ENCODE measurements at places on chromosomes 3 and 15.
A peak's percentile ranks its signal among the peaks of the same experiment; 100 is the strongest.

DNA sequence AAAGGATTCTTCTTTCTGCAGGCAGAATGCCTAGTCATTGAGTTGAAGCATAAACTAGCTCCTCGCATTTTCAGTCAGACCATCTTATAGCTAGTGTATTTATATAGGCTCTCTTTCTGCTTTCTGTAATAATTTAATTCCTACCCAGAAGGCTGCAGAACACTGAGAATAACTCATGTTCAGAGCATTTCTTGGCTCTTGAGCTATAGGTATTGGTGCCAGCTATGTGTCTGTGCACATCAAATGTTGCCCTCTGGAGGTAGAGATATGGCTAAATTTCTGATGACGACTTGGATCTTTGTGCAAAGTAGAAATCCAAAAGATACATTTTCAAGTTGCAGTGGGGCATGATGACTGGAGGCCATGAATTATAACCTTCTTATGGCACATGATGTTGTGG is 336.2 kb upstream of the TPM1 start:
- no peak for DNase-seq

DNA sequence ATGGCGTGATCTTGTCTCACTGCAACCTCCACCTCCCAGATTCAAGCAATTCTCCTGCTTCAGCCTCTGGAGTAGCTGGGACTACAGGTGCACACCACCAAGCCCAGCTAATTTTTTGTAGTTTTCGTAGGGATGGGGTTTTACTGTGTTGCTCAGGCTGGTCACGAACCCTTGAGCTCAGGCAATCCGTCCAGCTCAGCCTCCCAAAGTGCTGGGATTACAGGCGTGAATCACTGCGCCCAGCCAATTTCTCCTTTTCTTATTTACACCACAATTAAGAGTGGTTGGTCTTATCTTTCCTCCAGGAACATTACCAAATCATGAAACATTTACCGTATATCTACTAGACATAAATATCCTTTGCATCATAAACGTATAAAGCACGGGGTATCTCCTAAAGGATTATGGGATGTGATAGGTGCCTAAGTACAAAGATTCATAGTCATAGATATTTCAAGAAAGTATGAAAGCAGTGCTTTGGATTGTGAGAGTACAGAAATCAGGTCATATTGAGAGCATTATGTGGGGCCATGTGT is 194.5 kb downstream of the RBMS3 start:
- no peak for DNase-seq

DNA sequence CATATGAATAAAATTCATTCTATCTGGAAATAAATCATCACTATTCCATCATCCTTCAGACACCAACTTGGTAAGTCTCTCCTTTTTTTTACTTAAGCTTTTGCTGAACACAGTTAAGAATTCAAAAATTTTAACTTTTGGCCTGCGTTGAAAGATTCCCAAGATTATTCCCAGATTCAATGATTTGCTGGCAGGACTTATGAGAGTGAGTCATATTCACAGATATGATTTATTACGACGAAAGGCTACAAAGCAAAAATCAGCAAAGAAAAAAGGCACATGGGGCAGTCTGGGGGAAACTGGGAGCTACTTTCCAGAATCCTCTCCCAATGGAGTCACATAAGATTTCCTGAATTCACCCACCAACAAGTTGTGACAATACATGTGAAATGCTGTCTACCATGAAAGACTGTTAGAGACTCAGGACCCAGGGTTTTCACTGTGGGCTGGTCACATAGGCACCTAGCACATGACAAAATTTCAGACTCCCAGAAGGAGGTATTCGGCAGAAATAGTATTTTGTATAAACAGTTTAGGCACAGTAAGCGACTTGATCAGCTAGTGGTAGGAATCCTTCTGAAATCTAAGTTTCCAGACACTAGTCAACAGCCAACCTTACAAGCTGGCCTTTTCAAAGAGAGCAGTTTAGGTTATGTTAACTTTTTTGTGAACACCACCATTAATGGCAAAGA is 82.1 kb downstream of the DLG1 start:
- DNase-seq, result no peak

- no peak for DNase-seq
These were observed 11.5 kb upstream of the LMCD1 start for GRCh38 chr3:8490079-8490552.

- DNase-seq, result no peak
These were observed 105.4 kb downstream of the PTPRG start for GRCh38 chr3:61666615-61667330.

- DNase-seq, result no peak
These were observed 246.5 kb downstream of the ROBO1 start for GRCh38 chr3:79521221-79521848.

DNA sequence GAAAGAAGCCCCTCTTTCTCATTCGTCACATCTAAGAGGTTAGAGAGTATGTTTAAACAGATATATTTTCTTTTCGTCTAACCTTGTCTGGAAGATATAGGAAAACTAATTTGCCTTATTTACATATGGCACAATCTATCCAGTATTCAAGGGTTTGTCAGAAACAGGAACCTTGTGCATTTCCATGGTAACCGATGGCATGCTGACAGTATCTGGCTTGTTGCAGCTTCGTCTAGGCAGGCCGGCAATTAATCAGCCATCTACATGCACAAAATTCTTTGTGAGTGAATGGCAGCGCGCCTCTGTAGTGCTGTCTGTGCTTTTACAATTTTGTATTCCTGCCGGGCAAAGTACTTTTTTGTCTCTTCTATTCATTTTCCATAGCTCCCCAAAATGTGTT is 294.0 kb upstream of the SOX2 start:
- DNase-seq, result no peak

- DNase-seq, result peak; percentile 62
These were observed 726 bp upstream of the PROK2 start for GRCh38 chr3:71785532-71786216.

DNA sequence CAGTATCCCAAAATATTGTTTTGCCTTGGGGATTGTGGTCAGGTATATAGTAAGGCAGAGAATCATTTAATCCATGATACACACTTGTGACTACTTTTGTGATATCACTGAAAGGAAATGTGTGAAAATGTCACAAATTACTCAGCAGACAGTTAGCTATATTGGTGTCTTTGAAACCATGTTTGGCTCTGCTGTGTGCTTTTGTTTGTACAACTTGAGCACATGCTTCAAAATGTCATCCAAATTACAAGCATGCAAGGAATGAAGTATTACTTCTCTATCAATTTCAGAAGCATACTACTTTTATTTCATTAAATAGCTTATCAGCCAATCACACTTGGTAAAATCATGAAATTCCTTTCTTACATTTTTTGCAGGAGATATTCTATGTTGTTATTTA is 619.0 kb upstream of the AGTR1 start:
- DNase-seq, result no peak

GRCh38 chr15:37595426-37595970 is 338.9 kb upstream of the TMCO5A start:
- no peak for DNase-seq

- no peak for DNase-seq
These were observed 84.9 kb downstream of the TFDP2 start for GRCh38 chr3:142064454-142064853.

- no peak for DNase-seq
These were observed 92.9 kb downstream of the WDR76 start for GRCh38 chr15:43919540-43920253.

- no peak for DNase-seq
These were observed 2.5 kb upstream of the OGG1 start for GRCh38 chr3:9747267-9747666.

DNA sequence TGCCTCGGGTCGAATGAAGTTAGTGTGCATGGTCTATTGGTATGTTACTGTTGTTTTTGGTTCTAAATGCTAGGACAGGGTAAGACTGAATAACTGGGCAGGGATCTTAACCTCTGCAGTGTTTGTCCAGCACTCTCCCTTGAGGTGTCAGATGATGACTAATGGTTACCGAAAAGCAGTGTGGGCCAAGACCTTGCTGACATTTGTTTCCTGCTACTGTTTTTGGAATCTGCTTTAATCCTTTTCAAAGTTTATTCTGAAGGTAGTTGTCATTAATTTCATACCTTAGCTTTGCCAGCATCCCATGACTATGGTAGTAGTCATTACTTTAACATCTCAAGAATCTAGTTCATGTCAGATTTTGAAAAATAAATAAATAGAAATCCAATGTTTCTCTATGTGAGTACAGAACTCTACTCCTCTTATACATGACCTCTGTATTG is 117.0 kb downstream of the P3H2 start:
- no peak for DNase-seq

DNA sequence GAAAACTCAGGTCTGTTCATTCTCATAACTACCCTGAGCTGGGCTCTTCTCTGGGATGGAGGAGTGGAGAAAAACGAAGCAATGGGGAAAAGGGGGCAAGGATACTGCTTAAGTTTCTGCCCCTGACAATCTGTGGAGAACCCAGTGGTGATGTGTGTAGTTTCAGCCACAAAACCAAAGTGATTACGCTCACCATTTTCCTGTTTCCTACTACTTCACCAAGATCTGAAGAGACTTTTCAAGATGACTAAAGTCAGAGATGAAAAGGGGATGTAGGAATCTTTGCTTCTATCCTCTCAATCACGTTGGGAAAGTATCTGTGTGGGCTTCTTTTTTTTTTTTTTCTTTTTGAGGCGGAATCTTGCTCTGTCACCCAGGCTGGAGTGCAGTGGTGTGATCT is 8.3 kb upstream of the UBE2E1 start:
- peak; percentile 50 for DNase-seq

GRCh38 chr3:118799303-118799702 is 235.3 kb downstream of the IGSF11 start:
- DNase-seq, result peak; percentile 53

DNA sequence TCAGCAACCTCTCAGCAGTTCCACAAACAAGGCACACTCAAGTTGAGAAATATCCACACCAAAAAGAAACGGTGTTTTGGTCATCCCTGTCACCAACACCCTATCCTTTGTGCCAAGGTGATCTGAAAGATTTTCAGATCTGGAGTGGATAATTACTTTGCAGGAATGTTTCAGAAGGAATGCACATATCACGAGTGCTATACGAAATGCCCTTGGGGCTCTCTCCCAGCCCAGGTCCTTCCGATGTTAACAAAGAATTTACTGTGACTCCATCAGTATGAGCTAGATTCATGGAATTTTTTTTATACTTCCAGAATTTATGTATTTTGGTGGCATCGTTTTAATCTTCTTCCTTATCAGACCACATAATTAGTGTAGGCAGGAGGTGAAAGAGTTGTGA is 105.0 kb downstream of the GRM7 start:
- no peak for DNase-seq

DNA sequence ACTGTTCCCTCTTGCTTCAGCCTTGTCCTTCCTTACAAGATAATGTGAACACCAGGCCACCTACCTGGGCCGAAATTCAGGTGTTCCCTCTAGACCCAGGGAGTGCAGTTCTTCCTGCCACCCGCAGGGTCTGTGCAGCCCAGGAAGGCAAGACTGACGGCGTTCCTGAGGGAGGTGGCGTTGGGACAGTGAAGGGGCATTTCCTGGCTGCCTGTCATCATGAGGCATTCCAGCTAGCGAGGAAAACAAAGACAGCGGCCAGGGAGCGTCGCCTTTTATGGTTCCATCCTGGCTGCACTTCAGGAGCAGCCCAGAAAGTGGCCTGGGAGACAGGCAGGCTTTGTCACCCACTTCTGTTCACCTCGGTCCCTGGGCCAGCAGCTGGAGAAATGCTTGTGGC is 84.8 kb upstream of the WNT5A start:
- DNase-seq, result no peak

GRCh38 chr15:78139578-78139977 is 8.3 kb upstream of the CIB2 start:
- DNase-seq, result no peak

DNA sequence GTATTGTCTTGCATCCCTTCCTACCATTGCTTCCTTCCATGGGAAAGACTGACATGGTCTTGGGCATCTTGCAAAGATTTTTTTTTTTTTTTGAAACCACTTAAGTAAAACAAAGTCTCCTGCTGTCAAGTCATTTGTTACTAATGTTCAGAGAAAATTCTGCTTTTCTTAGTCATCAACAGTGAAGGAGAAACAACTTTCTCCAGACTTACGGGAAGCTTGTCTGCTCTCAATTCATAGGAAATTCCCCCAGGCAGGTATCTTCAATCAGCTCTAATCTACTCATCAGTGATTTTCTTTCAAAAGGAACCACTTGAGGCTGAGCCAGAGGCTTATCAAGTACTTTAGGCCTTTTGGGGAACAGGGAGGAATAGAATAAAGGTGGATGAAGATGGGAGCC is 15.9 kb upstream of the DRD3 start:
- DNase-seq, result no peak
